ENCODE measurements at places on chromosomes 16 and 17.

DNA sequence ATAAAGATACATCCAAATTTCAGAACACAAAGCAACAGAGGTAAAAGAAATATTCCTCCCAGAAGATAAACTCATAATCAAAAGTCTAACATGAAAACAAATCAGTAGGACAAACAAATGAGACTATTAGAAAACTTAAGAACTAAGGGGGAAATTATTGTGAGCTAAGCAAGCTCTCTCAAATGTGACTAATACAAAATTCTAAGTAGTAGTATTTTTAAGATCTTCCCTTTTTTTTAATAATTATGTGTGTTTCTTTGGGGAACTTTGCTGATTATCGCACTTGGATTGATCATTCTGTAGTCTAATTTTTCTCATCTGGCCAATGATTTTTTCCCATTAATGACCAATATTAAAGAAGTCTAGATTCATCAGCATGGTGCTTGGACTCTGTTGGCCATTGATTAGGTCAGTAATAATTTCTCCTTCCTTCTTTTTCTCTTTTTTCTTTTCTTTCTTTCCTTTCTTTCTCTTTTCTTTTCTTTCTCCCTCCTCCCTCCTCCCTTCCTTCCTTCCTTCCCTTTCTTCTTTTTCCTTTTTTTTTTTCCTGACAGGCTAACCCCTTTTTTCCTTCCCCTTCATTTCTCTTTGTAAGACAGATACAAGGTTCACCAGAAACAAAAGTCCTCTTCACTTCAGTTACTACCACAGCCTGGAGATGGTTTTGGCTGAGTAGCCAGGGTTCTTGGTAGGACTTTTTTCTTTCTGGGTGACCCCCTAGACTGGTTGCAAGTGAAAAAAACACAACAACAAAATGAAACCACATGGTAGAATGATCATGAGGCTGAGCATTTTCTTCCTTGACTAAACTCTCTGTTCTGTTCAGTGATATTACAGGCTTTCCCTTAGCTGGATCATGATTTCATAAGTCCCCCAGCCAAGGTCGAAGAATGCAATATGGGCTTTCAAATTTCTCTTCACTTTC, 2.9 kb upstream of the ABCA6 start:
- DNase-seq, result no peak

DNA sequence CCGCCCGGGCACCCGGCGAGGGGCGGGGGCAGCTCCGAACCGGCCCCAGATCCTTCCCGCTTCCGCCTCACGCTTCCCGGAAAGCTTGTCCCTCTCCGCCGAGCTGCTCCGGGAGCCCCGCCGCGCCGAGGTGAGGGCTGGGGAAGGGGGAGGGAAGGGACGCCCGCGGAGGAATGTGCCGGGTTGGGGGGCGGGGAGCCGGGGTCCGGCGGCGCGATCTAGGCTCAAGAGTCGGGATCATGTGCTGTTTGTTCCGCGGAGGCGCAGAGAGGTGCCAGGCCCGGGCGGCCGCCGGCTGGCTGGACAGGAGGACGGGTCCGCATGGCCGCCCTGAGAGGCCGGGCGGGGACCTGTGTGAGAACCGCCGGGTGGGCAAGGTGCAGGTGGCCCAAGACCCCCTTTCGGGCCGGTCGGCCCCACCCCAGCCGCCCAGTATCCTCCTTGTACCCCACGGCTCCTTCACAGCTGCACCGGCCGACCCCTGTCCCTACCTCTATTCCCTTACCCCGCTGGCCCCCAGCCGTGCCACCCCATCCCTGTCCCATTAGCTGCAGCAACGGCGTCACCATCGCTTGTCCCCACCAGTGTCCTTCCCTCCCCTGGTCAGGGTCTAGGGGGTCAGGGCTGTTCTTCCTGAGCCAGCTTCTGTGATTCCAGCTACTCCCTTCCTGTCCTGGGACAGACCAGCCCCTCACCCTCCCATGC, 429 bp downstream of the KIF1C start:
- peak; percentile 29 for DNase-seq

- no peak for DNase-seq
Observed at GRCh38 chr16:10965440-10966061, 21.2 kb downstream of the CLEC16A start.

DNA sequence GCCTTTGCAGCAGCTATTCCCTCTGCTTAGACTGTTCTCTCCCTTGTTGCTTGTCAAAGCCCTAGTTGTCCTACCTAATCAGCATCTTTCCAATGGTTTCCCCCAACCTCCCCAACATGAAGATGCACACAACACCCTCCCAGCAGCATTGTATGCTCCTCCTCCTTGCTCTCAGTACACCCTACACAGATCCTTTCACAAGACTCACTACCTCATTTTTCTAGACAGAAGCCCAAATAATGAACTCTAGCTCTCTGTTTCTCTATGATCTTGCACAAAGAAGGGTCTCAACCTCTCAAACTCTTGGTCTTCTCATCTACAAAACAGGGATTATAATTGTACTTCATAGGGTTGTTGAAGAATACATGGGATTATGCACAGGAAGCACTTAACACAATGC, 19.4 kb downstream of the PSME3IP1 start:
- DNase-seq, result no peak

- DNase-seq, result no peak
Observed at GRCh38 chr17:45437465-45438283, 5.0 kb upstream of the ARHGAP27 start.

GRCh38 chr16:3696425-3697218, 20.7 kb downstream of the TRAP1 start:
- DNase-seq, result no peak

DNA sequence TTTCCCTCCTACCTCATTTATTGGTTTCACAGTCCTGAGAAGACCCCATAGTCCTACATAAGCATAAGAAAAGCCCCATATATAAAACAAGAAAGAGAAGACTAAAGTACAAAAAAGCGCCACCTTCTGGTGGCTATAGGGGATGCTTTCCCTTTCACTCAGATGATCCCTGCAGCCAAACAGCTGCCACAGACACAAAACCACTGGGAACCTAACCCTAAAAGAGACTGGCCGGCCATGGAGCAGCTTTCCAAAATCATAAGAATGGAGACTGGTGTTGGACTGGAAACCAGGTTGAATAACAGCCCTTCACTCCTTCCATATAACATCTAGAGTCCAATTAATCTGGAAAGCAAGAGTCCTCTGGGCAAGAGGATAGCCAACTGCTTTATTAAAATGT, 11.4 kb downstream of the DYNC1LI2 start:
- no peak for DNase-seq

GRCh38 chr16:106623-107324, 28.7 kb downstream of the MPG start:
- peak; percentile 69 for DNase-seq

DNA sequence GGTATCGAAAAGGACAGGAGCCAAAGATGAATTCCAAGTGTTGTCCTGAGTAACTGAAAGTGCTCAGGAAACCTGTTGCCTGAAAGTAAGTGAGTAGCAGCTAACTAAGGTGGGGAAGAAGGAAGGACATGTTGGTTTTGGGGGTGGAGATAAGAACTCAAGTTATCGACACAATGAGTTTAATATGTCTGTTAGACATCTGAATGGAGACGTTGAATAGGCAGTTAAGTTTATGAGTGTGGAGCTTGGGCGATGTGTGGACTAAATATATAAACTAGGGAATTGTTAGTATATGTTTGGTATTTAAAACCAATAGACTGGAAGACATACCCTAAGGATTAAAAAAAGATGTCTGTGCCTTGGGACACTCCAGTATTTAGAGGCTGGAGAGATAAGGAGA, 82.7 kb upstream of the ASIC2 start:
- DNase-seq, result no peak

GRCh38 chr16:88508868-88509748, 56.0 kb downstream of the ZFPM1 start:
- DNase-seq, result no peak

DNA sequence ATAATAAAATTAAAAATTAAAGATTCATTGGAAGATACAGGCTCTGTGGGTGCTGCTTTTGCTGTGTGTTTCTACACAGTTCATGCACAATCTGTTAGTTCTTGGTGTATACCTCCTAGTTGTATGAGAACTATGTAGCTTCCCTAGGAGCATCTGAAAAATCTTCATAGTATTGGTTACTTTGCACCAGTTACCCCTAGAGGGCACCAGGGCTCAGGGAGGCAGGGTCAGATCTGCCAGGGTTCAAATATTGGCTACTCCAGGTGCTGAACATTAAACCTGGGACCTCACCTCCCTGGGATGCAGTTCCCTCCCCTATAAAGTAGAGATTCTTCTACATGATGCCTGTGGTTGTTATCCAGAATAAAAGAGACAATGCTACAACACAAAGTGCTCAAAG, 583.0 kb upstream of the CDH11 start:
- no peak for DNase-seq

DNA sequence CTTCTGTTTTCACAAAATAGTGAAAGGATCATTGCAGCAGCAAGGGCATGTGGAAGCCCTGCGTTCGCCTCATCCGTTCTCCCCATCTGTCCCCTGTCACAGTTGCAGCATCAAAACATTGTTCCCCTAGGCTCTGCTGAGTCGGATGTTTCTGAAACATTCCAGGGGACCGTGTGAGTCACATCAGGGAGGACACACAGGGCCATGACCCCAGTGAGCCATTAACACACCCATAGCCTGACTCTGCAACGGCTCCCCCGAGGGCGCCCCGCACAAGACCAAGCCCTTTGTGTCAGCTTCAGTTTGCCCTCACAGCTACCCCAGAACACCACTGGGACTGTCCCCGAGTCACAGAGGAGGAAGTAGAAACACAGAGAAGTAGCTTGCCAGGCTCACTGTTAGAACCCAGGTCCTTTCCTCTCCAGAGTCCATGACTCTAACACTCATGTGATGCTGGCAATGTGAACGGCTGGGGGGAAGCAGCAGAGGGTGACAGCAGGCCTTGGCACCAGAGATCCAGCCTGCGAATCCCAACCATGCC, 63.3 kb upstream of the HSBP1 start:
- peak; percentile 41 for DNase-seq

DNA sequence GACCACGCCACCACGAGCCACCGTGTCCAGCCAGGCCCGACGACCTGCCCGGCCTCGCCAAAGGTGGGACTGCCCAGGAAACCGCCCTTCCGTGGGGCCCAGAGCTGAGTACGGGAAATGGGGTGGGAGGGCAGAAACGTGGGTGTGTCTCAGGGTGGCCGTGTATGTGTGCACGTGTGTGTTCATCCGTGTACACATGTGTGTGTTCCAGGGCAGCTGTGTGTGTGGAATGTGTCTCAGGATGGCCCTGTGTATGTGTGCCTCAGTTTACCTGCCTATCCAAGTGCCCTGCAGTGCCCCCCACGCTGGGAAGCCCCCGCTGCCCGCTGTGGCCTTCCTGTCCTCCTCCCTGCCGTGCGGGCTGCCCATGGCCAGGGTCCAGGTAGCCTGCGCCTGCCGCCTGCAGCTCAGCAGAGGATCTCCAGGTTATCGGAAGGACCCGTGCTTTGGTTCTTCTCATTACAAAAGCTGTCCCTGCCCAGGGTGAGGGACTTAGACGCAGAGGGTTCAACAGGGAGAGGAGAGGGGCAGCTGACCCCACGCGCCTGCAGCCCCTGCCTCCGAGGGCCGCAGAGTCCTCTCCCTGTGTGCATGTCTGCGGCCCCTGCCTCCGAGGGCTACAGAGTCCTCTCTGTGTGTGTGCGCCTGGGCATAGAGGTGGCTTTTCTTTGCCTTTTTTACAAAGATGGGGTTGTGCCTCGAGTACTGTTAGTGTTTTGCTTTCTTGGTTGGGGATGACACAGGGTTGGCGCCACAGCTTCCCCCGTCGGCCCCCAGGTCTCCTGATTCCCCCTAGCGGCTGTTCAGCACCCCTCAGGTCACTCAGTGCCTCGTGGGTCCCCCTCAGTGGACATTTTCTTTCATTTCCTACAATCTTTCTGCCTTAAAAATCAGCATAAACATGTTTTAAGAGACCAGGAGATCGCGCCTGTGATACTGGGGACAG, 23.6 kb downstream of the ZNF469 start:
- DNase-seq, result no peak

GRCh38 chr16:46736695-46737094, 11.4 kb downstream of the MYLK3 start:
- no peak for DNase-seq

DNA sequence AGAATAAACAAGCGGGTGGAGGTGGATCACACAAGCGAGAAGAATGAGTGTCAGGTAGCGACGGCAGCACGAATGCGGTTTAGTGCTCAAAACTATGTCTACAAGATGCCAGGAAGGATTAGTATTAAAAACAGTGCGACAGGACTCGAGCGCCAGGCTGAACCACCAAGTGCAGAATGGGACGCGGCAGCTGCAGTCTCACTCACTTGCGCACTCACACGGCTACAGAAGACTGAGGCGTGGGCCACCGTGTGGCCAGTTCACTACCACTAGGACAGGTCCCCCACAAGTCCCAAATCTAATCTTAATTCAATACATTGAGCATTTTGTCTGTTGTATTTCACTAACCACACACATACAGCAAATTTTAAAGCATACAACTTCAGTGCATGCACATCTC, 35.7 kb upstream of the TRAP1 start:
- no peak for DNase-seq

Measured in head of caudate nucleus (tissue), 42 donors.